Ascending aorta (tissue), 2 donors: ENCODE measurements at places on chromosomes 13 and 19.

- DNase-seq = no peak
Observed at GRCh38 chr13:104936304-104936703, 1599.2 kb downstream of the EFNB2 start.

GRCh38 chr13:109900741-109901140 is 114.4 kb upstream of the IRS2 start:
- no peak for DNase-seq

DNA sequence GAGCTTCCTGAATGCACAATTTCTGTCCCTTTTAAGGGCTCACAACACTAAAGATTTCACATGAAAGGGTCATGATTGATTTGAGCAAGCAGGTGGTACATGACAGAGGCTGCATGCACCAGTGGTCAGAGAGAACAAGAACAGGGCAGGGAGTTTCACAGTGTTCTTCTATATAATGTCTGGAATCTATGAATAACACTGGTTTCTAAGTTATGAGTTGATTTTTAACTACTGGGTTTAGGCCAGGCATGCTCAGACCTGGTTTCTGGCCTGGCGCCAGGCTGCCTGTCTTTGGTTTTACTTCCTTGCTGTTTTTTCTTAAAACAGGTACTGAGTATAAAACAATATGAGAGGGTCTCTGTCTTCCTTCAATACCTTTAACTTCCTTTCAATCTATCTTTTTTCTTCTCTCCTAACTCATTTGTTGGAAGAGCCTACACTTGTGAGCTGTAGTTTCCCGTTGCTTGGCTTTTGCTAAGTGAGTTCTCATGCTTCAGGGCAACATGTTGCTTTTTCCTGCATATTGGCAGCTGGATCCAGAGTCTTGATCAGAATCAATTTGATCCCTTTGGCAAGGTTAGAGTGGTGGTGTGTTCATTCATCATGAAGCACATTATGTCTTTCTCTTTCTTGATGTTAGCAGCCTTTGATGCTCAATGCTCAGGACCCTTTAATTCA is 38.5 kb upstream of the FGF14 start:
- DNase-seq = no peak

- no peak for DNase-seq
Observed at GRCh38 chr19:38952395-38953165, 21.8 kb downstream of the MRPS12 start.

- no peak for DNase-seq
Observed at GRCh38 chr19:18262917-18263316, 11.3 kb downstream of the IQCN start.

GRCh38 chr19:33254245-33254824 is 28.7 kb upstream of the SLC7A10 start:
- no peak for DNase-seq

DNA sequence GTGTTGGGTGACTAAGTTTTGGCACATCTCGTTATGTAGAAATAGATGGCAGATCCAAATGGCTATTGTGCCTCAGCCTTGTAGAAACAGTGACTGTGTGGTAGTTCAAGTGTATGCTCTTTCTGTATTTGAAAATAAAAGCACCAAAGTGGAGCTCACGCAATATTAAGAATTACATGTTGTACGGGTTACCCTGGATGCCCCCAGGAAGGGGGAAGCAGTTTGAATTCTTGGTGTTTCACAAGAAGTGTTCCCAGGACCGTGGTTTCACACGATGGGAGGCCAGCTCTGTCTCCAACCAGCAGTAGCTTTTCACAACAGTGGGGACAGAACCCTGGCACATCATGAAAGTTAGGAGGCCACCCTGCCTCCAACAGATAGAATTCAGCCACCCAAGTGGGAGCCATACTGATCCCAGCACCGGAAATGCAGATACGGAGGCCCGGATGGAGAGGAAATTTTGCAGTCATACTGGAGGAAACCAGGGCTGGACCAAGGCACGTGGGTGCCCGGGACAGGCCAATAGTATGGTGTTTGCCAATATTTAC is 8.9 kb downstream of the FLT1 start:
- DNase-seq = no peak

DNA sequence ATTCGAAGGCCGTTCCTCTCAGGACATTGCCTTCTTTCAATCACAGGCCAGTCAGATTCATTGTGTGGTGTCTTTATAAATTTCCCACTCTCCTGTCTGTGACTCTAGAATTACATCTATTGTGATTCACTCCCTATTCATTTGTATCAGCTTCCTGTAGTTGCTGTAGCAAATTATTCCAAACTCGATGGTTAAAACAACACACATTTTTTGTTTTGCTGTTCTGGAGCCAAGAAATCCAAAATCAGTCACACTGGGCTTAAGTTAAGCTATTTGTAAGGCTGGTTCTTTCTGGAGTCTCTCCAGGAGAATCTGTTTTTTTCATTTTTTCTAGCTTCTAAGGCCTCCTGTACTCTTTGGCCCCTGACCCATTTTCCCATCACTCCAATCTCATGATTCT is 1487.0 kb upstream of the SLC10A2 start:
- no peak for DNase-seq

DNA sequence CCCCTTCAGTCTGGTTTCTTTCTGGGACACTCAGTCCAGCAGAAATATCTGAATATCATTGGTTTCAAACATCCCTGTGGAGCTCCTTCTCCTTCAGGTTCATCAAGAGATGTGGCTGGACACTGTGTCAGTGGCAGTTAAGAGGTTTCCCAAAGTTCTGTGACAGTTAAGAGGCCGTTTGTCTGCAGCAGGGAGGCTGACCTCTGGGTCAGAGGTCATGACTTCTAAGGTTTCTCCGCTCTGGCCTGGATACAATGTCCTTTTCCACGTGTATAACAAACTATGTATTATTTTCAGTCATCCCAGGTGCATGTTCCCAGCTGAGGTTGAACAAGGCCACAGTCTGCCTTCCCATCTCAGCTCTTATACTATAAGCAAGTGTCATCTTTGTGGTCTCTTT is 174.9 kb downstream of the B3GLCT start:
- DNase-seq = no peak

DNA sequence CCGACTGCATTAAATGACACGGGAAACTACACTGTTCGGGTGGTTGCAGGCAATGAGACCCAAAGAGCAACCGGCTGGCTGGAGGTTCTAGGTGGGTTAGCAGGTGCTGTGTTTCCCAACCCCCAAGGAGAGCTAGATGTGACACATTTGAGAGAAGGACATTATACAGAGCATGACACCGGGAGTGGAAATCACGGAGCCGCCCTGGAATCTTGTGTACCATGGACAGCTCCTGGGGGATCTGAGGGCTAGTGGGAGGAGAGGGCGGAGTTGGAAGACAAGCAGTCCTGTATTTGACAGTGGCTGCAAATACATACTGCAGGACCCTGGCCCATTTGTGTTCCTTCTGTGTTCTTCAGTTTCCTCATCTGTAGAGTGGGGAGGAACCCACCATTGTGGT is 2.3 kb downstream of the CEACAM18 start:
- no peak for DNase-seq

DNA sequence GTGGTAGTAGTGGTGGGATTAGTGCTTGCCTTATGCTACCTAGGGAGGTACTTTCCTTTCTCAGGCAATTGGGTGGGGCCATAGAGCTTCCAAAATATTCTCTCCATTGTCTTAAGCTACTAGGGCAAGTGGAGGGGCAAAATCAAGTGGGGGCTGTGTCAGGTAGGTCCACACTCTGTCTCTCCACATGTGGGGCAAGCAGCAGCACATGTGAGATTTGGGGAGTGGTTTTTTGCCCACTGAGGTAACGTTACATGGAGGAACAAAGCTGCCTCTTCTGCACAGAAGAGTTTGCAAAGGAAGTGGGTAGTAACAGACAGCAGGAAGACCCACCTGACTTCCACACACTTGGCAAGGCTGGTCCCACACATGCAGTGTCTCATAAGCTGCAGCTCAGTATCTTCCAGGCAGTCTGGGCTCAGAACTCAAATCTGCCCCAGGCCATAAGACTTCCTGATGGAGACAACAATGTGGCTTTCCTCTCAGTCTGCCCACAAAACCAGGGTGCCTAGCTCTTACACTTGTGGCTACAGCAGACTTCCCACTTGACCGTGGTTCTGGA is 1581.5 kb upstream of the PCDH20 start:
- DNase-seq = no peak

- no peak for DNase-seq
Observed at GRCh38 chr19:38626401-38626800, 7.4 kb downstream of the EIF3K start.

DNA sequence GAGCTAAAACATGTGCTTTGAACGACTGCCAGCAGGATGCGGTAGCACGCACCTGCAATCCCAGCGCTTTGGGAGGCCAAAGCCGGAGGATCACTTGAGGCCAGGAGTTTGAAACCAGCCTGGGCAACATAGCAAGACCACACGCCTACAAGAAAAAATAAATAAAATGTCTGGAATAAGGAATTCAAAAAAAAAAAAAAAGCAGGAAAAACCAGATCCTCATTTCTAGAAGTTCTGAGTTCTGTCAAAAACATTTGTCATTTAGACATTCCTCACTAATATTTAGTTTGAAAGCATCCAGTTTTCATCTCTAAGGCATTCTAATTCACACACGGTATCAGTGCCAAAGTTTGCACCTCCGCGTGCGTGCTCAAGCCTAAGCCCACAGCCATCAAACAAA is 36.9 kb upstream of the USE1 start:
- no peak for DNase-seq

- no peak for DNase-seq
Observed at GRCh38 chr19:48392860-48393558, 459 bp upstream of the GRIN2D start.

DNA sequence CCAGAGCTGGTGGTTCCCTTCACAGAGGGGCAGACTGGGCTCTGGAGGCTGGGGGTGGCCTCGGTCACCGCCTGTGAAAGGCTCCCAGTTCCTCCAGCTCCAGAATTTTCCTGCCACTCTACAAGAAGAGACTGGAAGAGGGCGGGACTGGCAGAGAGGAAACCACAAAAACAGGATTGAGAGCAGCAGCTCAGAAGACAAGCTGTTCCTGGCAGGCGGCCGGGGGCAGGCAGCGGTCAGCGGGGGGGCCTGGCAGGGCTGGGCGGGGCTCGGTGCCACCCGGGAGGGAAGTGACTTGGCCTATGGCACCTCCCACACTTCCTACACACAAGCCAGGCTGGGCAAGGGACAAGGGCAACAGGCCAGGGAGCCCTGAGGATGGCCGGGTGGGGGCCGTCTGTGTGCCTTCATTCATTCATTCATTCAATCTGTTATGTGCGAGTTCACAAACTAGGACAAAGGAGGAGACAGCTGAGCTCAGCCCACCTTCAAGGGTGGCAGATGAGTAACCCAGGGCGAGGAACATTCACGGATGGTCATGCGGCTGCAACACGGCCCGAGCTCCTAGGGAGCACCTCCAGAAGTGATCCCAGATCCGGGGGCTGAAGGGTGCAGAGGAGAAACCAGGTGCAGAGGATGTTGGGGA is 16.9 kb upstream of the BTBD2 start:
- peak; percentile 92 for DNase-seq

DNA sequence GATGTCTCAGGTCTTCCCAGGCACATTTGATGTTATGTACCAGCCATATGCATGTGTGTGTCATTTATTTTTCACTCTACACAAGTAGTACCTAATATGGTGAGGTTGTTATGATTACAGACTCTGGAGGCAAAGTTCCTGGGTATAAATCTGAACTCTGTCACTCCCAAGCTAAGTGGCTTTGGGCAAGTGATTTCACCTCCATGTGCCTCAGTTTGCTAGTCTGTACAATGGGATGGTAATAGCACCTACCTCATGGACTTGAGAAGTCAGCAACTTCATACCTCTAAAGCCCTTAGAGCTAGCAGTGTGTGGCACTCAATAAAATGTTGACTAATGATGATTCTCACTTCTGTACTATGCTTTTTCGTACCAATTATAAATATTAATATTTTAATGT is 3.9 kb upstream of the CATSPERG start:
- DNase-seq = no peak

GRCh38 chr19:35736913-35737886 is 5.1 kb downstream of the IGFLR1 start:
- DNase-seq = no peak

DNA sequence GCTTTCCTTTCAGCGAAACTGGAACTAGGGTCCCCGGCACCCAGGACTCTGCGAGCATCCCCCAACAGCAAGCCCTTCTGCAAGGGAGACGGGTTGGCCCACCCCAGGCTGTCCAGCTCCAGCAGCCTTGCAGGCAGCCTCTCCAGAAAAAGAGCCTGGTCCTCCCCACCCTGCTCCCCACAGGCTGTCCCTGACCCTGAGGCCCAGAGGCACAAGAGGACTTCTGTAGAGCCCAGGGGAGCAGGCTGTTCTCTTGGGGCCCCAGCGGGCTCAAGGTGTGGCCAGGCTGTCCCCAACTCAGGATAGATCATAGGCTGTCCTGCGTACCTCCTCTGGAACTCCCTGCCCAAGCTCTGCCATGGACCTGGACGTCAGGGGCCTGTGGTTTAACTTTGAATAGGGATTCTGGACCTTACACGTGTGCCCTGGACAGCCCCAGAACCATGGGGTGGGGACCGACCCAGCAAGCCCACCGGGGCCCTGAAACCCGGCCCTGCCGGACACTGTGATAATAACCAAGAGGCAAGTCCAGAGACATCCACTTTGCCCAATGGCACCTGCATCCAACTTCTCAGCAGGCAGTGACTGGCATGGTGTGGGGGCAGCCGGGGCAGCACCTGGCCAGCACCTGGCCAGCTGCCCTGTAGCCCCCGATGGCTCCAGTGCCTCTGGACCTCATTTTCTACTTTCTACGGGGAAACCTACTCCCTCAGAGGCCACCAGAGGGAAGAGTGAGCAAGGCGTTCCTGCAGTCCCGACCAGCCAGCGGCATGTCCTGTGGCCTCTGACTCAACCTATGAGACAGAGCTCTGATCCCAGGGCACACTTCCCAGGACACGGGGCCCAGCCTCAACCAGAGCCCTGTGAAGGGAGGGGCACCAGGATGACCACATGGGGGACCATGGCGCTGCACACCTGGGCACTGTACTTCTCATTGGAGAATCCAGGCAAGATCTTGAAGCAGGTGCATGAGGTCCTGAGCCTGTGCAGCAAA is 50.9 kb upstream of the TPM4 start:
- peak; percentile 62 for DNase-seq

GRCh38 chr19:38869836-38870607 is 8.1 kb downstream of the RINL start:
- DNase-seq = peak; percentile 93

DNA sequence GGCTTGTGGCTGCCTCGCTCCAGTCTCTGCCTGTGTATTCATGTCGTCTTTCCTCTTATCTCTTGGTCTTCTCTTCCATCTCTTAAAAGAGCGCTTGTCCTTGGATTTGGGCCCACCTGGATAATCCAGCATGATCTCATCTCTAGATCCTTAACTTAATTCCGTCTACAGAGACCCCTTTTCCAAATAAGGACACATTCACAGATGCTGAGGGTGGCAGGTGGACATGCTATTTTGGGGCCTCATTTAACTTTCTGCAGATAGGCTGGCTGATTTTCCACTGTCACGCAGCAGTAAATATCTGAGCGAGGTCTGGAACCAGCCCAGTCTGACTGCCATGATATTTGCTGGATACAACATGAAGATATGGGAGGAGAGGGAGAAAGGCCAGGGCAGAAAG is 41.5 kb upstream of the TSHZ3 start:
- DNase-seq = no peak
